ENCODE measurements at places on chromosomes 13 and 19.

- DNase-seq: no peak
Measured at GRCh38 chr13:59643364-59643841, 520.3 kb downstream of the DIAPH3 start.

- no peak for DNase-seq
Measured at GRCh38 chr13:42611086-42611779, 37.3 kb downstream of the TNFSF11 start.

- DNase-seq: no peak
Measured at GRCh38 chr19:55652311-55653128, 2.3 kb upstream of the U2AF2 start.

DNA sequence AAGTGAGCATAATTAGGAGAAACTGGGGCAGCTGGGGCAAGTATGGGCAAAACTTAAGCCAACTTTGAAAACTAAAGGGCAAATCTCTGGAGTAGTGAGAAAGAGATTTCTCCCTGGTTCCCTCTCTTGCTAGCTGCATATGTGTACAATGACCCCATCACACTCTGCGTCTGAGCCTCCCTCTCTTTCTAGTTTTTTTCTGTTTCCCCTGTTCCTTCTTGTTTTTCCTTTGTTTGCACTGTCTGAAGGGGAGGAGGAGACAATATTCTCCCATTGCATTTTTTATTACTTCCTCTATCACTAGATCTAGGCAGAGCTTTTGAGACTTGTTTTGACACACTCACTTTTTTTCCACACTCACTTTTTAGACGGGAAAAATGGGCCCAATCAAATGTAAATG lies 11.2 kb upstream of the CLDN10 start:
- DNase-seq: no peak

- no peak for DNase-seq
Measured at GRCh38 chr13:45316338-45316737, 24.6 kb downstream of the TPT1 start.

- DNase-seq: no peak
Measured at GRCh38 chr19:10764340-10764894, 46.5 kb downstream of the DNM2 start.

GRCh38 chr19:34181111-34181864 lies 9.0 kb downstream of the LSM14A start:
- DNase-seq: peak; percentile 29

DNA sequence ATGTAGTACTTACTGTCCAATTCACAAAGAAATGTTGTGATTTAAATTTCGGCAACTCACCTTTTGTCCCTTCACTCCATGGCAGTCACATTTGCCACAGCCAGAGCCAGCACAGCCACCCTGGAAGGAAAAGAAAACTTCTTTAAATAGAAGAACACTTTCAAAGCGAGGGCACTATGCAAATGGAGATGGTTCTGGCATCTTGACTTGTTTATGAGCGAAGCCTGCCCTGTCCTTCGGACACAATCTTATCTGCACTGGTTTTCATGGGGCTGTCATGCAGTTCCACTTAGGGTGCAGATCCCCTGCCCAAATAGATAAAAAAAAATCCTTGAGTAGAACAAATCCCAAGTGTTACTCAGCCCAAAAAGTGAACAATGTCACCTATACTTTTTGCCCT lies 64.3 kb downstream of the COL4A1 start:
- no peak for DNase-seq

DNA sequence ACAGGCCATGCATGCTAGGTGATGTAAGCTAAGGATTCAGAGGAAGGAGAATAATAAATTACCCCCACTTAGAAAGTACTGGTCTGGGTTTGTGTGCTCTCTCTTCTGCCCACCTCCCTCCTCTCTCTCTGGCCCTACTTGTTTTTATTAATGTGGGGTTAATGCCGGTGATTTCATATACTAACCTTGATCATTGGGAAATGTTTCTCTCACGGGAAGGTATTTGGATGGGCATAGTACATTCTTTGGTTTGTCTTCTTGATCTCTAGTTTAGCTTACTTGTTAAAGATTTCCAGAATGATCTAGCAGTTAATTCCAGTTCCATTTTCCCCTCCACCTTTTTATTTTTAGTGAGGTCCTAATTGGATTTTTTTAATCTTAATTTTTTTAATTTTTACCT lies 24.6 kb downstream of the ARHGAP35 start:
- DNase-seq: no peak

DNA sequence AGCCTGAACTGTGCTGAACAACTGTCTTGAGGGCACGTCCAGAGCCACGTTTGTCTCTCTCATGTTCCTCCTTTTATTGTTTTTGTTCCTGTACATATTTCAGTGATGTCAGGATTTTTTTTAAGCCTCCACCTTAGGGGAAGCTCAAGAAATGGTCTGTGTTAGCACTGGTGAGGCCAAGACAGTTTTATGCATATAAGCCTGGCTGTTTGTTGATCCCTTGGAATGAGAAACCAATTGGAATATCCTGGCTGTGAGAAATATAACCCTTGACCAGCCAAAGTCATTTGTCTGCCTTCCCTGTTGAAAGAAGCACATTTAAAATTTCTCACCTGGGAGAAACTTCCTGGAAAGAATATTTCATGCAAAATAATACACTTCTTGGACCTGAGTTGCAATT lies 115.8 kb downstream of the DNAJC15 start:
- no peak for DNase-seq

- peak; percentile 6 for DNase-seq
Measured at GRCh38 chr19:53849237-53849676, 18.4 kb upstream of the MYADM start.

DNA sequence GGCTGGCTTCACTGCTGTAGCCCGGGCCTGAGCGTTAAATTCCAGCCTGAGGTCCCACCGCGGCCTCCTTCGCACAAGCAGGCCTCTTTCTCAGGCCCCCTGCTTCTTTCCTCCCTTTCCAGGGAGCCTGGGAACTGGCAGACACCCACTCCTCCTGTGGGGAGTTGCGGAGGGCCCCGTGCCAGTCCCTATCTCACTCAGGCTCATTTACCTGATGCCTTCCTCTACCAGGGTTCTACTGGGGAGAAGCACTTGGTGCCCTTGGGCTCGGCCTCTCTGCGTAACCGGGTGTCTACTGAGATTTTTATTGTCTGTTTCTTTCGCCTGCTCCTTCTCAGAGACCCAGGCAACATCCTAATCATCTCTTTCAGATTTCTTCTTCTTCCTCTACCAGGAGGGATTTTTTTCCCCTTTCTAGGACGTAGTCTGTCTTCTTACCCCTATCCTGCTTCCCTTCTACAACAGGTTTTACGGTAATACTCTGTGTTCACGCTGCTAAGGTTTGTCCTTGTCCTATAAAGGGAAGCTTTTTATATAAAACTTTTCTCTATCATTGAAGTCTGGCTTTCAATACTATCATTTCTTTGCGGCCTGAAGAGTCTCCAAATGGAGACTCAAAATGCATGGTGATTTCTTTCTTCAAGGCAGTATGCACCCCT lies 135.4 kb upstream of the GPR12 start:
- DNase-seq: no peak

GRCh38 chr13:85698256-85698655 lies 101.0 kb downstream of the SLITRK6 start:
- DNase-seq: no peak

GRCh38 chr19:6473647-6474046 lies 7.9 kb downstream of the DENND1C start:
- DNase-seq: no peak

- DNase-seq: no peak
Measured at GRCh38 chr19:18274219-18274780, at the start of gene IQCN. Gene IQCN, minus strand, starts transcription at chr19:18274452. Its CDS starts 4,974 bp downstream, at chr19:18269478.

DNA sequence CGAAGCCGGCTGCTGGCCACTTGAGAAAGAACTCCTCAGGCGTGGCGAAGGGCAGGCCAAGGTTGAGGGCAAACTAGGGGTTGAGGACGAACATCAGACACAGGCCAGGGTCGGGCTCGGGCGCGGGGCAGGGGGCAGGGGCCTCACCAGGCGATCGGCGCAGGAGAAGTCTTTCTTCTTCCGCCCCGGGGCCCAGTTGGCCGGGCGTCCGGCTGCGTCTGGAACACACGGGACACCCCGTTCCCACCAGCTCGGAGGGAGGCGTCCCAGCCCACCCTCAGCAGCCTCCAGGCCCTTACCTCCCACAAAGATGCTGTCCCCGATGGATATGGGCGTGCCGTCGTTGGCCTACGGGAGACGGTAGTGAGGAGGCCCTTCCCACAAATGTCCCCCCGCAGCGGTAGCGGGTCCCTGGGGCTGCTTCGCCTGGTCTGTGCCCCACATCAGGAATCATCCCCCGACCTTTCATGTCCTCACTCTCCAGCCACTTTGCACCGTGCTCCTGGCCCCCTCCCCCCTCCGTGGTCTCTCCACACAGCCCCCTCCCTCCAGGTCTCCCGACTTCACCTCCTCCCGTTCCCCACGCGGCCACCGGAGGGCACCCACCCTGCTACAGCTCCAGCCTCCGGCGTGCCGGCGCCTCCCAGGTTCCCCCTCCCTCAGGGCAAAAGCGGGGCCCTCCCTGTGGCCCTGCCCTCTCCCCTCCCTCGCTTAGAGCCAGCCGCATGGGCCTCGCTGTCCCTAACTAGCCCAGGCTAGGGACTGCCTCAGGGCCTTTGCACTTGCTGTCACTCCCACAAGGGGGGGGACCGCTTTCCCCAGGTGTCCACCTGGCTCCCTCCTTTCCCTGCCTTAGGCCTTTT lies 4.8 kb downstream of the PNKP start:
- DNase-seq: peak; percentile 59

DNA sequence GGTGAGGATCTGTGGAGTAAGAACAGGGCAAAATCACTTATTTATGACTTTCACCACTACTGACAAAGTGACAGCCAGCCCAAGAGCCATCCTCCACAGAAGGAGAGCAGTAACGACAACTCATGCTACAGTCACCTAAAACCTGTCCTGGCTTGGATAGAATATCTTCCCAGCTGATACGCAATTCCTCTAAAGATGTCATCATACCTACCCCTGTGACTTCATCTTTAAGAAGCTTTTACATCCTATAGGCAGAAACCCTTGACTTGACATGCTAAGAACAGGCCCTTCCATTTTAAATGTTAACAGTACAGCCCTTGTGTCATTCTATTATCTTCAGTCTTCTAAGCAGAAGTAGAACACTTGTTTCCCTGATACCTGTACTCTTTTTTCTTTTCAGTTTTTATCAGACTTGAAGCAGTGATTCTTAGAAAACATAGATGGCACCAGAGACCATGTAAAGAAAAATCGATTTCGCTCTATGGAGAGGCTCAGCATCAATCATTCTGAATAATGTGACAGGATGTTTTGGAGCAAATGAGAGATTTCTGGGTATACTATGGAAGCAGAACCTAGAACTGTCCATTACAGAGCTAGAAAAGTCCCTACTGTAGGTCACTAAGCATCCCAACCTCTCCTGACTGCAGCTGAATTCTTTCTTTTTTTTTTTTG lies 20.1 kb downstream of the STOML3 start:
- DNase-seq: no peak

DNA sequence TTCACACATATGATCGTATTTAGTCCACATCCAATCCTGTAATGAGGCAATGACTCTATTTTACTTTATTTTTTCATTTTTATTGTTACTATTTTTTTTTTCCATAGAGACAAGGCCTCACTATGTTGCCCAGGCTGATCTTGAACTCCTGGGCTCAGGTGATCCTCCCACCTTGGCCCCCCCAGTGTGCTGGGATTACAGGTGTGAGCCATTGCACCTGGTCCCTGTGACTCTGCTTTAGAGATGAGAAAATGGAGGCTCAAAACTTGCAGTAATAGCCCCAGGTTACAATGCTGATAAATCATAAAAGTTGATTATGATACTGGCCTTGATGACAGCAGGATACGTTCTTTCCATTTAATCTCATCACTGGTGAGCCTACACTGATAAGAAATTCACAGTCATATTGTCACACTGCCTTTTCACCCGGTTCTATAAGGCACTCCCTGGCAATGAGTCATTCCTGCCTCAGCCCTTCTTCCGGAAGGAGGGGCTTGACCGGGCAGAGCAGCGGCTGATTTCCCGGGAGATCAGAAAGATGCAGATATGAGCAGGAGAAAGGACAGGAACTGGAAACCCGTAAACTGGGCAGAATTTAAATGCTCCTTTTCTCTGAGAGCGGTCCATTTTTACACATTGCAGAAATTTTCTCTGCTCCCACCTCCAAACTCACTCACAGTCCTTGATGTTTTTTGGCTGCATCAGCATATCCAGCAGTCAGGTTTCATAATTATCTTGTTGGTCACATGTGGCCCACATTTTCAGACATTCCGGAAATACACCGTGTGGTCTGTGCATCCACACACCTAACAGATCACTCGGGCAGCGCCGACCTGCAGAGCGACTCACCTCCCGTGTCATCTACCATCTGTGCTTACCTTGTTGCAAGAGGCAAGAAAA lies 616.4 kb downstream of the EFNB2 start:
- DNase-seq: no peak

Measured in hematopoietic multipotent progenitor cell treated with erythropoietin and hydrocortisone succinate and interleukin-3 and kit ligand, for 6 days (in vitro differentiated cells).